Activated T-helper 1 cell treated with anti-CD3 and anti-CD28 coated beads, Interleukin-2, amount 50 U/mL, for 16 hours (primary cell): ENCODE measurements at places on chromosomes 3 and 15.

DNA sequence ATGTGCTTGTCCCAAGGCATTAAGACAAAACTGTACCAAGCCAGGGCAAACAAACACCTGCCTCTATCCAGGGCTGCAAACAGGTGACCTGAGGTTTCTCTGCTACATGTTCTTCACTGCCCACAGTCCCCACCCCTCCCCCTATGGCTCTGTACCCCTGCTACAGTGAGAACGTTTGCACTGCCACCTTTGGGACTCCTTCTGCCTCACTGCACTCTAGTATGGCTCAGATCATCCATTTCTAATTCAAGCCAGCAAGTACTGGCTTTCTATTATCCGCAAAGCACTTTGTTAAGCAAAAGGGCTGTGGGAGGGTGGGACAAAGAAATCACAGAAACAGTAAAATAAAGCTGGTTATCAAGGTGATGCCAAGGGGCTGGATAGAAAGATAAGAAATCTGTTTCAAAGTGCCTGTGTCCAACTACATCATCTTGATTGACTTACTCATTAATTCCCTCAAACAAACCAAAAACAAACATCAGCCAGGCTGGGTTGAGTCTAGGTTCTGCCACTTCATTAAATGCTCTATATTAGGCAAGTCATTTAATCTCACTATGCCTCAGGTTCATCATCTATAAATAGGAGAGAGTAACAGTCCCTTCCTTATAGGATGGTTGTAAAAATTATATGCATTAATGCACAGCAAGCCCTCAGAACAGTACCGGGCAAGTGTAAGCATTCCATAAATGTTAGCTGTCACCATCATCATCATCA, 95.3 kb downstream of the PDZRN3 start:
- DNase-seq, result no peak

DNA sequence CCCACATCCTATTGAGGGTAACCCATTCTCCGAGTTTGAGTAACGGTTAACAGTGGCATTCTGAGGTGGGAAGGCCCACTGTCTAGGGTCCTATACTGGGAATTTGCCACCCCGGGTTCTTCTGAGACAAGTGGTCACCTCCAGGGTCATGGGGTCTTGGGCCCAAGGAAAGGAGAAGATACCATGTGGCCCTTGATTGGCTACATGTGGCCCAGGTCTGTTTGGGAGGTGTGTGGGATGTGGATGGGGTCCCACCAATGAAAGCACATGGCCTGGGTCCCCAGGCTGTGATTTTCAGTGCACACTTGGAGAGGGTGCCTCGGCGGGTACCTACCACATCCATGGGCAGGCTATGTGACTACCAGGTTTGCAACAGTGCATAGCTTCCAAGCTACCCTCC, 214.4 kb downstream of the UBE3A start:
- DNase-seq, result no peak

DNA sequence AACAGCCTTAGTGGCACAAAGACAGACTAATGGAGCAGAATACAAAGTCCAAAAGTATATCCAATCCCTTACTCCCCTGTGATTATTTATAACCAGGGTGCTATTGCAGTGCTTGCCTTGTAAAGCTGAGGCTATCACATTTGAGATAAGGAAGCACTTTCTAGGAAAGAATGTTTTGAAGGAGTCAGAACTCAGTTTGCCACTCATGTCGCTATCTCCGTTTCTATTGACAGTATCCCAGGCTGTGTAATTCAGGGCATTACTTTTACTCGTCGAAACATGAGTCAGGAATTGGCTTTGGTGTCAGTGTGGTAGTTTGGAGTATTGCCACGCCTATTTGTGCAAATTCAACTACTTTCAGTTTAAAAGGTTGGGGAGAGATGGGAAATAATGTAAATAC, 78.4 kb downstream of the FBXL2 start:
- DNase-seq, result no peak

GRCh38 chr15:100668348-100668745, 66.0 kb downstream of the ASB7 start:
- DNase-seq, result no peak

GRCh38 chr15:62432702-62433398, 267.8 kb upstream of the C2CD4B start:
- no peak for DNase-seq

DNA sequence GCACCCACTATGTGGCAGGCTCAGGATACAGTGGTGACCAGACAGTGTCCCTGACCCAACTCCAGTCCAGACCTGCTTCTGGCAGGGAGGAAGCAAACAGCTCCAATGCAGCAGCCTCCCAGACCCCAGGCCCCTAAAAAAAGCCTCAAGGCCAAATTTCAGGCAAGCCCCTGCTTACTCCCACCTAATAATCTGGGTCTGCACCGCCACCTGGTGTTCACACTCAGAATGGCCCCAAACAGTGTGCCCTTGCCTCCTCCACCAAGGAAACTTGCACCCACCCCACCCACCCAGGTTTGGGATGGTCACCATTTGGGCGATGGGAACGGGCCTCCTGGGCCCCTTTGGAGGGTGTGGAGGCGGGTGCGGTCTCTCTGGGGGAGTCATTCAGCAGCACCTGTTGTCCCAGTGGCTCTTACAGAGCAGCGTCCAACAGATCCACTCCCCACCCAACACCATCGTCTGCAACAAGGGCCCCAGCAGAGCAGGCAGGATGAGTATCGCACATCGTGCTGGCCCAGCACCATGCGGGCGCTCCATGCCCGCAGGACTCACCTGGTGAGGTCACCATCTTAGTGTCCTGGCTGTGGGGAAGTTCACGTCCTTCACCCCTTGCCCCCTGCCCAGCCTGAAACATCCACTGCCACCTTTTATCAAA, 17.3 kb downstream of the C3orf18 start:
- peak; percentile 29 for DNase-seq

DNA sequence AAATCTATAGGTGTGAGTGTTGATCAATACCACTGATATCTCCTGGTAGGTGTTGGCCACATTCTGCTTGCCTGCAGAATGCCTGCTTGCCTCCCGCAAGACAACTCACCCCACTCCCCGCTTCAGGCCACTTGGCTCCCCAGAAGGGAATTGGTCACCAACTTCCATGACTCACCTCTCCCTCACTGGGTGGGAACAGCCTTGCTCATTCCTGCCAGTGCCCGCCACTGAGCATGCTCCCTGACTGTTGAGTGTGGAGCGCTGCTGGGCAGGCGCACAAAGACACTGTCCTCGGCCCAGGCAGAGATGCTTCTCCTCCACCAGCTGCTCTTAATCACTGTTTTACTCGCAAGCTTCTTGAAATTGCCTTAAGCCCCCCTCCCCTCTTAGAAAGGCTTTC, 57.3 kb upstream of the PPP2R3A start:
- no peak for DNase-seq

DNA sequence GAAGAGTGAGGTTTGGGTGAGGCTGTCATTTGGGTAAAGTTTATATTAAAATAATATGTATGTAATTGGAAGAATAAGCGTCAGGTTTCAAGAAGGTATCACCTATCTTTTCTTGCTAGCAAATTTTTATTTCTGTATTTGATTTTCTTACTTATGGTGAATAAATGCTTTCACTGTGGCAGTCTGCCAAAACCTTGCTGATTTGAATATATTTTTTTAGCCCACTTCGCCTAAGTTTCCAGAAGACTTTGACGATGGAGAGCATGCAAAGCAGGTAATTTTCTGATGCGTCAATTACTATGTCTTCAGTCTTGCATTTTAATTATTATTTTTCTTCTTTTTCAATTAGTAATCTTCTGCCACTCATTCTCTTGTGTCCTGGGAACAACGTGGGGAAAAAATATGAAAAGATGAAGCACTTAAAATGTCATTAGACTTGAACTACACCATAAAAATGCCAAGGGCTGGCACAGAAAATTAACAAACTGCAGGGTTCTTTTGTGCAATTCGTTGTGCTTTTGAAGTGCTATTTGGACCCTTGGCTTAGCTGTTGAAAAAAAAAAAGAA, 40.4 kb downstream of the SRP14 start:
- no peak for DNase-seq

GRCh38 chr15:101613130-101614000, 38.8 kb downstream of the TM2D3 start:
- DNase-seq, result no peak

DNA sequence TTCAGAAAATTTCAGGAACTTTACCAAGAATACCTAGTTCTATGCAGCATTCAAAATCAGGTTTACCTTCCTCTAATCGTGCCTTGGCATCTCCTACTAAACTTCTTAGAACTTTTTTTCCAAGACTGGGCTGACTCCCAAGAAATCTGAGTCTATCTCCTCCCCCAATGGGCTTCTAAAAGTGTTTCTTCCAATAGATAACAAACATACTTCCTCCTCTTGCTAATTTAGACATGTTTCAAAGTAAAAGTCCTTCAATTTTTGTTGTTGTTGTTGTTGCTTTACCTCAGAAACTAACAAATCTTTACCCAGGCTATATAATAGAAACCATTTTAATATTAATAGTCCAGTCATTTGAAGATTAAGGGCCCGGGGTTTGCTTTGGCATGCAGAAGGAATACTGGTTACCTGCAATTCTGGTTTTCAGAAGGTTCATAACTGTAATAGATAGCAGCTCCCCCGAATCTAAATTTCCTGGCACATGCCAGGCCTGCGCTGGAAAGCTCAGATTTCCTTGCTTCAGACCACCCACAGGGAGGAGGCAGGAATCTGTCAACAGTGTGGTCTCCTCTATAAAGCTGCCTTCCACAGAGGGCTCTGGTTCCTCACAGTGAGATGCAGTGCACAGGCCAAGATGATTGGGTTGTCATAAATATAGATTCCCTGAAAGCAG, 188.7 kb downstream of the THRB start:
- no peak for DNase-seq

DNA sequence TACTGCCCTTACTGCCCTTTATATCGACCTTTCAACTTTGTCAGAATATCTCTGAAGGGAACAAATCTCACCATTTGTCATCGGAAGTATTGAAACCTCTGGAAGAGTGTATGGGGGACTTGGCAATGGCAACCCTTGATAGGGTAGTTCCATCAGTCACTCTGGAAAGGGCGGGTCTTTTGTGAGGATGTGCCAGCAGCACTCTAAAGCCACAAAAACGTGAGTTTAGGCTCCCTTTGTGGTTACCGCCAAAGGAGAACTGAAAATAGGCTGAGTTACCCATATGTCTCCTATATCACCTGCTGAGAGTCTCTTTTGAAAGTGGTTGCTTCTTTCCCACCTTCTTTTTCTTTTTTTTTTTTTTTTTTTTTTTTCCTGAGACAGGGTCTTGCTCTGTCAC, 296.8 kb upstream of the CHRM5 start:
- no peak for DNase-seq
